ENCODE measurements at places on chromosomes 11 and 22. TPM values are rescaled to one million over a fixed set of nuclear protein-coding genes. Genes with fewer than 3 reads are reported as not detected.

Gene SIPA1
- 177 TPM for total RNA-seq

Gene CATSPER1
- total RNA-seq, result not detected

Gene BATF2
- not detected for total RNA-seq

Gene FRMD8
- total RNA-seq, result 61.6 TPM

Gene C11orf87
- total RNA-seq, result not detected

Gene CYP2D6
- 7.0 TPM for total RNA-seq

Gene GNAZ
- total RNA-seq, result 0.22 TPM

Gene CCDC89
- total RNA-seq, result 1.4 TPM

Gene KRTAP5-7
- not detected for total RNA-seq

Gene CDCA5
- 72.1 TPM for total RNA-seq

Gene PPFIA1
- 43.5 TPM for total RNA-seq

Gene MFNG
- total RNA-seq, result 207 TPM

Gene MTMR2
- total RNA-seq, result 24.1 TPM

Gene UFD1
- total RNA-seq, result 106 TPM

Gene CCDC88B
- total RNA-seq, result 188 TPM

Gene TRIOBP
- total RNA-seq, result 45.8 TPM

Gene SYCE3
- total RNA-seq, result not detected
